ENCODE measurements at places on chromosomes 6 and 20. TPM values are rescaled to one million over a fixed set of nuclear protein-coding genes. Genes with fewer than 3 reads are reported as not detected.

GRCh38 chr6:100845676-100846075 lies 35.5 kb downstream of the ASCC3 start:
- DNase-seq, result no peak

The PRPH2 gene
- total RNA-seq, result 6.1 TPM

- DNase-seq, result no peak
Observed at GRCh38 chr6:138529478-138529877, 30.2 kb upstream of the NHSL1 start.

DNA sequence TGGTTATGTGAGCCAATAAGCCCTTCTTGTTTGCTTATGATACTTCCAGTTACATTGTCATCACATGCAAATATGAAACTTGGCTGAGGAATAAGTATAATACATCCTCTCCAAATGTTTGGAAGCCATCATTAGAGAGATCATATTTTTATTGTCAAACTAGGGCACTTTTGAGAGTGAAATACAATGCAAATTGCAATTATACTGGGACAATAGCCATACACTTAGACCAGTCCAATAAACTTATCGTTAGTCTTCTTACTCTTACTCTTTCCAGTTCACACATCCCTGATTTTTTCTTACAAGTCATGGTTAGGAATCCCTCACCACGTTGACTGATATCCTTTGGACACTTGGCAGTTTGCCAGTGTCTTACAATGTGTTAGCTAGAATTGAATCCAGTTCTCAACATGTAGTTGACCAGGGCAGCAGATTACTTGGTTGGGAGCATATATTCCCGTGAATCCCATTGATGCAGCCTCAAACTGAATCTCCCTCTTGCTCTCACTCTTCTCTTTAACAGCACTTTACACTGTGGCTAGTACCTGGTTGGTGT lies 519.7 kb upstream of the ID4 start:
- DNase-seq, result no peak

GRCh38 chr6:3585320-3585935 lies 128.6 kb upstream of the SLC22A23 start:
- no peak for DNase-seq

The PPP1R16B gene
- 10.6 TPM for total RNA-seq

The NKAPL gene
- 3.7 TPM for total RNA-seq

DNA sequence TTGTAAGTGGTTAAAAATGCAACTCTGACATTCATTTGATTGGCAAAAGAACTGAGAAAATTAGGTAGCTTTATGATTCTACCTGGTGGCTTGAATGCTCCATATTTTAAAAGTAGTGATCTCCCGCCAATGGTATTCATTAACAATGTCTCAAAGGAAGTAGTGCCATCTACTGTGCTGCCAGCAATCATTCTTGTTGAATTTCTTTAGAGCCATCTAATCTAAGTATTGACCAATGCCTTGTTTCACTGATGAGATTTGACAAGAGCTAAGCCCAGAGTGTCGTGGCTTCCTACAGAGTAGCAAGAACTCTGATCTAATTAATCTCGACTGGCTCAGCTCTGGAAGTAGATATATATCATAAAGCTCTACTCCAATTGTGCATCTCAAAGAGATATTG lies 696.7 kb downstream of the C6orf118 start:
- DNase-seq, result no peak

The FAM209A gene
- not detected for total RNA-seq

GRCh38 chr20:36179170-36179945 lies 24.8 kb downstream of the EPB41L1 start:
- DNase-seq, result peak; percentile 45

DNA sequence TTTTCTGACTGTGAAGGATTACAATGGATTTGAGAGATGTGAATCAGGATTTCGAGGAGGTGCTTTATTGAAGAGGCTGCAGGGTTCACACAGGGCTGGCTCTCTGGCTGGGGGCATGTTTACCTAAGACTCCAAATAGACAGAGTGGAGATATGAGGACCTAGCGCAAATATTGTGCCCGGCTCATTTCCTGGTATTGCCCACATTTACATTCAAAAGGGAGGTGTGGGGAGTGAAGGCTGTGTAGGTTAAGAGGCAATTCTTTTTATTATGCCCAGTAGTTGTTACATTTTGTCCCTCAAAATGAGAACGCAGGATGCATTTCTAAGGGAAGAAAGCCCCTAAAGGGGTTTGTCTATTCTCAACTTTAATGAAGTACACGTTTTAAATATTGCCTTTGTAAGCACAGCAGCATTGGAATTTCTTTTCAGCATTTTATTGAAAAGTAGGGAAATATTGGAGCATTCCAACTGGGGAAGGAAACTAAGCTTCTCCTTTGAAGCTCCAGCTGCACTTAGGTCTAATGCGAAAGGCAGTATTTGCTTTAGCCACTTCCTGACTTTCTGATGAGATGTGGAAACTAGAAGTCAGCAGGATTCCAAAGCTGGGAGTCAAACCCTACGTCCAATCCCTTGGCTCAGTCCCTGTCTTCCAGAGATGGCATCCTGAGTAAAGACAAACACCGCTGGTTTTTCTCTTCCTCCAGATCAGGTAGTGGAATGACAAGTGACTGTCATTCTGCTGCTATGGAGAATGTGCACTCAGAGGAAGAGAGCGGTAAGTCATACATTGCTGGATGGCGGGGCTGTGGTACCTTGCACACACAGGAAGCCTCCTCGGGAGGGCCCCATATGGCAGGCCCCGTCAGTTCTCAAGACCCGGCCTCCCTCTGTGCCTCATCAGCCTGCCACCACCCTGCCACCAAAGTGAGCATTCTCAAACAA lies 70.7 kb downstream of the MYB start:
- DNase-seq, result no peak

The TFAP2B gene
- total RNA-seq, result not detected

The OGFR gene
- 24.1 TPM for total RNA-seq

GRCh38 chr6:112016320-112016719 lies 37.6 kb upstream of the CCN6 start:
- DNase-seq, result no peak

GRCh38 chr6:167798453-167798852 lies 28.3 kb upstream of the AFDN start:
- no peak for DNase-seq

DNA sequence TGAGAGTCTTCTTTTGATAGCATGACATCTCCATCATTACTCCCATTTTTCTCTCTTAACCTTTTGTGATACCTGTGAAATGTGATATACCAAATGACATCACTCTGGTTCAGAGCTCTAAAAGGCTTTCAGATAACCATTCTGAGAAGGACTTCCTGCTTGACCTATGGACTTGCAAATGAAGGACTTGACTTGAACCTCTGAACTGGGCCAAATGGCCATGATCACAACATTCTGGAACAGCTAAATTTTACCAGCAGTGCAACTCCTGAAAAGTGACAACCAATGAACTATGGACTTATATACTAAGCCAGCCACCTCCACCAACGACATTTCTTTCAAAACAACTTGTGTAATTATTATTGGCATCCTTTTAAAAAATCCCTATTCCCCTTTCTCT lies 1085.8 kb upstream of the CITED2 start:
- DNase-seq, result no peak

DNA sequence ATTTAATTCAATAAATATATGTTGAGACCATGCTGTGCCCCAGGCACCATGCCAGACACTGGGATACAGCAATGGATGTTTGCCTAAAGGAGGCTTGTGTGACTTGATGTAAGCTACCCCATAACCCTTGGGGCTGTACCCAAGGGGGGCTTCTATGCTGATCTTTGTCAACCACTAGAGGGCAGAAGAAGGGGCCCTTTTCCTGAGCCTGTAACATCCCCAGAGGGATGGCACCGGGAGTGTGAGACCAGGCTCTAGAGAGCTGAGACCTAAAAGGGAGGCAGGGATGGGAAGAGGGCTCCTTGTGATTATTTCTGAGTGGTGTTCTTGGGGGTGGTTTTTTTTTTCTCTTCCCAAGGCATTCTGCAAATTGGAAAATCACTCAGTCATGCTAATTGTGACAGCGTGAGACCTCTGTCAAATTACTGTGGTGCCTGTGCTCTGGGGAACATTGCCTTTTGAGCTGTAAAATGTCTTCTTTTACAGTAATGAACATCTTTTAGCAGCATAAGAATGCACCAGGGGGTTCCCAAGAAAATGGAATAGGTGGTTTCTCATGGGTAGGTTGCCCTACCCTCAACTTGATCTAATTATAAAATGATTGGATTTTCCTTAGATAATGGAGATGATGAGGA lies 138.7 kb upstream of the SLC24A3 start:
- DNase-seq, result no peak

DNA sequence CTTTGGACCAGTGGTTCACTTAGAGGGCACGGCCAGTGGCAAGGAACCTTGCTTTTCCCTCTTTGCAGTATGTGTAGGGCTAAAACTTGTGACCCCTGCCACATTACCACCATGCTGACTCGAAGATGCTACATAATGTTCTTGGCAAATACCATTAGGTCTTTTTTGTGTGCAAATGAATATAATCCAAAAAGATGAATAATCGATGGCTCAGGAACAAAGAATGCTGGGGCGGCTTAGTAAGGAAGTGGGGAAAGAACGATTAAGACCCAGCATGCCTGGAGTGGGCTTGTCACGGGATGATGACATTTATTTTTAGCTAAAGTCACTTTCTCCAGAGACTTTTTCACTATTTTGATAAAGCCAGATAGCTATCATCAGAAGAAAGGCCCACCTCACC lies 23.1 kb downstream of the CMTR1 start:
- DNase-seq, result no peak

DNA sequence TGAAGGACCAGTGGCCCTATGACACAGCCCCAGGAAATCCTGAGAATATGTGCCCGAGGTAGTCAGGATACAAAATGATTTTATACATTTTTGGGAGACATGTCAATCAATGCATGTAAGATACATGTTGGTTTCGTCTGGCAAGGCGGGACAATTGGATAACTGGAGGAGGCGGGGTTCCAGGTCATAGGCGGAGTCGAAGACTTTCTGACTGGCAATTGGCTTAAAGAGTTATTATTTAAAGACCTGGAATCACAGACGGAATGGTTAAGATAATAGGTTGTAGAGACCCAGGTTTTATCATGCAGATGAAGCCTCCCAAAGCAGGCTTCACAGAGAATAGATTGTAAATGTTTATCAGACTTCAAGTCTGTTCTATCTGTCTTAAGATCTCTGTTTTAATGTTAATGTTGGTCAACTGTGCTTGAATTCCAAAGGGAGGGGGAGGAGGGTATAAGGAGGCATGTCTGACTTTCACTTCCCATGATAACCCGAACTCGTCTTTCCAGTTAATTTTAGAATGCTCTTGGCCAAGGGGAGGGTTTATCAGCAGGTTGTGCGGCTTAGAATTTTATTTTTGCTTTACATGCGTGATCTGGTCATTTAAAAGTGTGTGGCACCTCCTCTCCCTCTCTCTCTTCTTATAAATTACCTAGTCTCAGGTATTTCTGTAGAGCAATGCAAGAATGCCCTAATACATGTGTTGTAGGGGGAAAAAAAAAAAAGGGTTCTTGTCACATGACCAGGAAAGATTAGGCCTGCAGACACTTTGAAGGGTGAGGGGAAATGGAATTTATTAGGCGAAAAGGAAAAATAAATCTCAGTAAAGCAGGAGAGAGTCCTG lies 230.7 kb downstream of the NFATC2 start:
- DNase-seq, result no peak

GRCh38 chr6:130128326-130128725 lies 94.4 kb downstream of the SAMD3 start:
- no peak for DNase-seq

DNA sequence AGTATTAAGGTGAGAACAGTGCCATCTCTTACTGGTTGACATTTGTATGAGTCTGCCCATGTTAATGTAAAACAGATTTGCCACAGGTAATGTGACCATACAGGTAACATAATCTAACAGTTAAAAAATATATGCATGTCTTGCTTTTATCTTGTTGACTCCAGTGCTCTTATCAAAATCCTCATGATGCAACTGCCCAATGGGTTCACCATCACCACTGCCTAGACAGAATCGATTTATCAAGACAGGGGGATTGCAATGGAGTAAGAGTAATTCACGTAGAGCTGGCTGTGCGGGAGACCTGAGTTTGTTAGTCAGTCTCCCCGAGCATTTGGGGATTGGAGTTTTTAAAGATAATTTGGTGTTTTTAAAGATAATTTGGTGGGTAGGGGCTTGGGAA lies 19.2 kb downstream of the SNX9 start:
- DNase-seq, result no peak

The GSTA3 gene
- not detected for total RNA-seq

DNA sequence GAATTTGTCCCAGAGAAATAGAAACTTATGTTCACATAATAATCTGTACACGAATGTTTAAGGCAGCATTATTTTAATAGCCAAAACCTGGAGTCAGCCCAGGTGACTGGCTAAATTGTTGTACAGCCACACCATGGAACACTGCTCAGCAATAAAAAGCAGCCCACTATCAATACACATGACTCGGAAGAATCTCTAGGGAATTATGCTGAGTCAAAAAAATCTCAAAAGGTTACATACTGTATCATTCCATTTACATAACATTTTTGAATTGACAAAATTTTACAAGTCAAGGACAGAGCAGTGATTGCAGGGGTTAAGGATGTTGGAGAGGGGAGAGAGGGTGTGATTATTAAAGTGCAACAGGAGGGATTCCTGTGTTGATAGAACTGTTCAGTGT lies 163.4 kb downstream of the UBE3D start:
- DNase-seq, result no peak

GRCh38 chr20:53708129-53708968 lies 114.7 kb upstream of the ZNF217 start:
- DNase-seq, result no peak

GRCh38 chr6:15842727-15843117 lies 179.9 kb upstream of the DTNBP1 start:
- DNase-seq, result no peak

The FKBP1C gene
- total RNA-seq, result 0.41 TPM

DNA sequence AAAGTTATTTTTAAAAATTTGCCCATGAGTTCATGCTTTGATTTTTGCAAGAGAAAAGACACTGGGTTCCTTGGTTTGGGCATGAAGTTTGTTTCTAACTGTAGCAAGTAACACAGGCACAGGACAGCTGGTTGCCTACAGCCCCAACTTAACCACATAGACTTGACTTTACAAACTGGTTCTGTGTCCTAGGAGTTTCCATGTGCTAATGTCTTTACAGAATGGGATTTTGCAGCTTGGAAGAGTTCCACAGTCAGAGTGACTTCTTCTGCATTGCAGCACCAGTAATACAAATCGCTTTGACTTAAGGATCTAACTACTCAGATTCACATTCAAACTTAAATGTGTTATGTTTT lies 44.3 kb downstream of the OR2B2 start:
- no peak for DNase-seq

DNA sequence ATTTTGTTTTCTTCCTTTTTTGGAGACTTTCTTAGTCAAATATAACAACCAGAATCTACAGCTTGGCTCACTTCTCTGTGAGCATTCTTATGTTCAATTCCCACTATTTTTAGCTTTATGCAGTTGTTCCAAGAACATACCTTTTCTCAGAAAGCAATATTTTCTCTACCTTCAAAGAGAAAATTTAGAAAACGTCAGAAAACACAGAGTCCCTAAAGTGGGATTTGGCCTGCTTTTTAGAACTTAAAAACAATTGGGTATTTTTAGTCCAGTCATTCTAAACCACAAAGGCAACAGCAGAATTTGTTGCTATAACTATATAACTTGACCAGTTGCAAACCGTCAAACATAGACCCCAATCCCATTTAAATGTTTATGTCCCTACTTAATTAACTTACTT lies 133.1 kb downstream of the MOXD1 start:
- DNase-seq, result no peak

Measured in frontal cortex (tissue), 4 donors.